Pancreas (tissue), 10 donors: ENCODE measurements at places on chromosomes 4 and X. TPM values are rescaled to one million over a fixed set of nuclear protein-coding genes. Genes with fewer than 3 reads are reported as not detected.

The PLP1 gene
- total RNA-seq: 0.32 TPM

The SPATA18 gene
- 3.7 TPM for total RNA-seq

The SLC10A4 gene
- total RNA-seq: not detected

The ATP2B3 gene
- 0.04 TPM for total RNA-seq

The TACR3 gene
- not detected for total RNA-seq

The GPR173 gene
- total RNA-seq: 1.1 TPM

The TMEM156 gene
- total RNA-seq: 0.08 TPM

The RAB40A gene
- total RNA-seq: not detected

GRCh38 chr4:181548873-181549575 lies 694.2 kb upstream of the TENM3 start:
- H3K36me3 ChIP-seq: no peaks in the 10 kb centered on the region
- no peak overlapping the region for H3K4me3 ChIP-seq
- no peak for DNase-seq
- H3K27me3 ChIP-seq: no peaks in the 10 kb centered on the region
- H3K27ac ChIP-seq: no peak overlapping the region
- no peaks in the 10 kb centered on the region for H3K4me1 ChIP-seq

DNA sequence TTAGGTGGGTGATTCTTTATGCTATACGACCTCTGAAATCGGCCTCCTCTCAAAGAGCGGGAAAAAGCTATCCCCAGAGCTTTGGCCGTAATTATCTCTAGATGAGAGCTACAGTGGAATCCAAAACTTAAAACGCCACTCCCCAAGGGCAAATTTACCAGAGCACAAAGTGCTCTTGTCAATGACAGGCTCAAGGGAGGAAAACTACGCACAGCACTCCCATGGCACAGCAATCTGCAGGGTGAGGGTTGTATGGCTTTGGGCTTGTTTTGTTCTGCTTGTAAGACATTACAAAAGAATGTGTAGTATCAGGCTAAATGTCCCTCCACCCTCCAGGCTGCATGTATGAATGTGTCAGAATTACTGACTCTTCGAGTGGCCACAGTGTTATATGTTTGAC lies 44.0 kb downstream of the ARHGEF6 start:
- H3K4me1 ChIP-seq: no peaks in the 10 kb centered on the region
- DNase-seq: no peak
- H3K36me3 ChIP-seq: no peaks in the 10 kb centered on the region
- no peaks in the 10 kb centered on the region for H3K27me3 ChIP-seq

DNA sequence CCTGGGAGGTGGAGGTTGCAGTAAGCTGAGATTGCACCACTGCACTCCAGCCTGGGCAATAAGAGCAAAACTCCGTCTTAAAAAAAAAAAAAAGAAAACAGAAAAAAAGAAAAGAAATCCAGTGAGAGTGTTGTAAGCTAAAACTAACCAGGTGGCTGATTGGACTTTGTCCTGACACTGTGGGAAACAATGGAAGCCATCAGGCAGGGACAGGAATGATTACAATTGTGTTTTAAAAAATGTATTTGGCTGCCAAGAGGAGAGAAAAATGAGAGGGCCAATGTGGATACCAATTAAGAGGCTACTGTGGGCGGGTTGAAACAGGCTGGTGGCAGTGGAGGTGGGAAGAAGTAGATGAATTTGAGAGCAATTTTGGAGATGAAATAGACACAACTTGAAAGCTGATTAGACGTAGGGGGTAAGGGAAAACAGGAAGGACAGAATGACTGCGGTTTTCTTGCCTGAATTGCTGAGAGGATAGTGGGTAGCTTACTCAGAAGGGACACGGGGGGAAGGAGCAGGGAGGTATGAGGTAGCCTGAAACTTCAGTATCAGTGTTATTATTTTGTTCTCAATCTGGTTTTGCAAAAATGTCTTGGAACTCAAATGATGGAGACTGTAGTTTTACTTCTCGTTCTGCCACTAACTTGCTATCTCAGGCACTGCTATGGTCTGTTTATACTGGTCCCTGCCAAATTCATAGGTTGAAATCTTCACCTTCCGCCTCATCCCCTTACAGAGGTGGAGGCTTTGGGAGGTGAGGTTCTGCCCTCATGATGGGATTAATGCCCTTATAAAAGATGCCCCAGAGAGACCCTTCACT lies 45.6 kb upstream of the CHRNA9 start:
- no peaks in the 10 kb centered on the region for H3K36me3 ChIP-seq
- no peaks in the 10 kb centered on the region for H3K27me3 ChIP-seq
- no peaks in the 10 kb centered on the region for H3K4me1 ChIP-seq
- no peak overlapping the region for H3K4me3 ChIP-seq

DNA sequence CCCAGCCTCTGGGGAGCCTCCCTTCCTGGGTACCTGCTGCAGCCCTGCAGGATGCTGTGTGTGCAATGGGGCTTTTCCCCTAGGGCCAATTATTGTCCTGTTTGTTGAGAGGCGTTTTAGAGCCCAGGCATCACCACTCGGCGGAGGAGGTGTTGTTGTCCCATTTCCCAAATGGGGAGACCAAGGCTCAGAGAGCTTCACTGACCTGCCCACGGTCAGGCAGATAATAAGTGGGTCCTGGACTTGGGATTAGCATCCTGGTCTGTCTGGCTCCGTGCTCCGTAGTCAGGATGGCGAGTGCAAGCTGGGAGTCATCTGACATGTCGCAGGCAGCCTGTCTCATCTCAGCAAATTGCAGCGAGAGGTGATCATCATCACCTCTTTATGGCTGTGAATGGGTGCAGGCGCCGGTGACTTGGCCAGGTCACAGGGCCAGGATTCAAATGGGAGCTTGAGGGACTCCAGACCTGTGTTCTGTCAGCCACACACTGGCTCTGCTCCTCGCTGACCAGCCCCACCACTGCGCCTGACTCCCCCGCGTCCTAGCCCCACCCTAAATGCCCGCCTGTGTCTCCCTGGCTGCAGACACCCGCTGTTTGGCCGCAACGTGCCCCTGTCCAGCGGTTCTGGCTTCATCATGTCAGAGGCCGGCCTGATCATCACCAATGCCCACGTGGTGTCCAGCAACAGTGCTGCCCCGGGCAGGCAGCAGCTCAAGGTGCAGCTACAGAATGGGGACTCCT lies 16.6 kb downstream of the HTRA3 start:
- H3K4me3 ChIP-seq: no peak overlapping the region
- DNase-seq: no peak
- no peak overlapping the region for H3K27ac ChIP-seq
- H3K27me3 ChIP-seq: no peaks in the 10 kb centered on the region
- H3K36me3 ChIP-seq: no peaks in the 10 kb centered on the region
- no peaks in the 10 kb centered on the region for H3K4me1 ChIP-seq

- H3K27me3 ChIP-seq: no peaks in the 10 kb centered on the region
- H3K27ac ChIP-seq: no peak overlapping the region
- no peaks in the 10 kb centered on the region for H3K4me1 ChIP-seq
- H3K36me3 ChIP-seq: no peaks in the 10 kb centered on the region
- no peak for DNase-seq
Measured at GRCh38 chrX:10759141-10759799, 138.9 kb upstream of the MID1 start.

DNA sequence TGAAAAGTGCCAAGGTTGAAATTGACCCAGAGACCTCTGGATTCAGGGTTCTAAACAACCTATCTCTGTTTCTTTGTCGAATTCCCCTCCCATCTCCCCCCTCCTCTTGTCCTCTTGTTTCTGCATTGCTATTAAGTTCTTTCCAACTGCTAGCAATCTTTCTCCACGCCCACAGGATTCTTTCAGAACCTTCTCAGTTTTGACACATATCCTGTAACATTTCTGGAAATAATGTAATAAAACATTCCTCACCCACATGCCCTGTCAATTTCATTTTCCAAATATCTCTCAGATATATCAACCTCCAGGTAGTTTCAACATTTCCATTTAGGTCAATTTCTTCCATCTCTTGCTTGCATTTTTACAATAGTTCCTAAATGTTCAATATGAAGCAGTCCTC lies 1105.9 kb downstream of the ARAP2 start:
- no peaks in the 10 kb centered on the region for H3K27me3 ChIP-seq
- no peak overlapping the region for H3K4me3 ChIP-seq
- H3K4me1 ChIP-seq: no peaks in the 10 kb centered on the region
- no peak overlapping the region for H3K27ac ChIP-seq

DNA sequence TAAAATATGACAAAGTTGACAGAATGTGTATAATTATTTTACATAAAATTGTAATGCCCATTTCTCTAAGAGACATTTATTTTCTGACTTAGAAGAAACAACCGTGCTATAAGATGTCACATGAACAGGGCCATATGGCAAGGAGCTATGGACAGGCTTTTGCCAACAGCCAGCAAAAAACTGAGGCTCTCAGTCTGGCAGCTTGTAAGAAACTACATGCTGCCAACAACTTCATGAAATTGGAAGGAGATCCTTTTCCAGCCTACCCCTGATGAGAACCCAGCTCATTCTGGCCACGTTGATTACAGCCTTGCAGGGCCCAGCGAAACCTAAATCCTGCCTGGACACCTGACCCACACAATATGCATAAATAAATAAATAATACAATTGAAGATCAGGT lies 250.3 kb upstream of the ARSJ start:
- no peak overlapping the region for H3K4me3 ChIP-seq
- no peaks in the 10 kb centered on the region for H3K4me1 ChIP-seq
- H3K27me3 ChIP-seq: no peaks in the 10 kb centered on the region
- DNase-seq: no peak

DNA sequence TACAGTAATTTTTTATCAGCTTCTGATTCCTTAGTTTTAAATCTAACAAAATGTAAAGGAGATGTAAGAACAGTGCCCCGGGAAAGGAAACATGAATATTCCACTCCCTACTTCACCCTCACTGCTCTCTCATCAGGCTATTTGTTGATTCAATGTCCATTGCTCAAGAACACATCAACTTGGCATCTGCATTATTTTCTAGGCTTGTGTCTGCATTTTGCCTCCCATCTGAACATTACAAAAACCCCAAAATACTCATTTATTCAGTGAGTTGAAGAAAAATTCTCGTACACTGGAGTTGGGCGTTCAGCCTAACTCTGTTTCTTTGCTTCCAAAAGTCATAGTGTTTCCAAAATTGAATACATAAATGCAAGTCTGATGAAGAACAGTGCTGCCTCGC lies 25.6 kb downstream of the ARHGAP6 start:
- no peak for DNase-seq
- H3K27me3 ChIP-seq: no peaks in the 10 kb centered on the region
- no peaks in the 10 kb centered on the region for H3K4me1 ChIP-seq
- H3K36me3 ChIP-seq: no peaks in the 10 kb centered on the region

GRCh38 chr4:30024526-30024925 lies 695.6 kb upstream of the PCDH7 start:
- no peaks in the 10 kb centered on the region for H3K27me3 ChIP-seq
- no peak overlapping the region for H3K4me3 ChIP-seq
- no peak for DNase-seq
- H3K27ac ChIP-seq: no peak overlapping the region
- no peaks in the 10 kb centered on the region for H3K4me1 ChIP-seq

GRCh38 chr4:147217655-147218054 lies 263.2 kb upstream of the EDNRA start:
- H3K36me3 ChIP-seq: no peaks in the 10 kb centered on the region
- H3K4me1 ChIP-seq: no peaks in the 10 kb centered on the region
- no peak overlapping the region for H3K4me3 ChIP-seq
- H3K27me3 ChIP-seq: no peaks in the 10 kb centered on the region
- DNase-seq: no peak

DNA sequence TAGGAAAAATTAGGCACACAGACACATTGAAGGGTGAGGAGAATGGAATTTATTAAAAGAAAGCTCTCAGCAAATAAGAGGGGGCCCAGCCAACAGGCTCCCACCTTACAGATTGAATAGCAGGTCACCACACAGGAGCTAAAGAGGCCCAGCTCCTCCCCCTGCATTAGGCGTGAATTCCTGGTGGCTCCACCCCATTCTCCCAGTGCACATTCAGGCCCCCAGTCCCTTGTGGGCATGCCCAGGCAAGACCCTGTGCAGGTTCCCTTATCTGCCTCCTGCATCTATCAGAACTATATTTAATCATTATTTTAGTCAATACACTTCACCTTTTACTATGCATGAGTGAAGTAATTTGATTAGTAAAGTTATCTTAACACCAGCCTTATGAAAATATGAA lies 856.3 kb upstream of the NDST4 start:
- H3K4me3 ChIP-seq: no peak overlapping the region
- H3K36me3 ChIP-seq: no peaks in the 10 kb centered on the region
- no peaks in the 10 kb centered on the region for H3K4me1 ChIP-seq
- H3K27ac ChIP-seq: no peak overlapping the region
- H3K27me3 ChIP-seq: no peaks in the 10 kb centered on the region

GRCh38 chr4:177185579-177185978 lies 124.1 kb upstream of the NEIL3 start:
- H3K4me1 ChIP-seq: no peaks in the 10 kb centered on the region
- no peak overlapping the region for H3K27ac ChIP-seq
- no peak for DNase-seq
- H3K36me3 ChIP-seq: no peaks in the 10 kb centered on the region

- H3K4me3 ChIP-seq: no peak overlapping the region
- DNase-seq: no peak
- no peaks in the 10 kb centered on the region for H3K36me3 ChIP-seq
- H3K27me3 ChIP-seq: no peaks in the 10 kb centered on the region
- no peaks in the 10 kb centered on the region for H3K4me1 ChIP-seq
- no peak overlapping the region for H3K27ac ChIP-seq
Measured at GRCh38 chr4:69894721-69895120, 34.8 kb upstream of the SULT1E1 start.

- DNase-seq: no peak
- H3K4me1 ChIP-seq: no peaks in the 10 kb centered on the region
- H3K4me3 ChIP-seq: no peak overlapping the region
- H3K27ac ChIP-seq: no peak overlapping the region
Measured at GRCh38 chr4:25402521-25402920, 25.5 kb downstream of the ANAPC4 start.

DNA sequence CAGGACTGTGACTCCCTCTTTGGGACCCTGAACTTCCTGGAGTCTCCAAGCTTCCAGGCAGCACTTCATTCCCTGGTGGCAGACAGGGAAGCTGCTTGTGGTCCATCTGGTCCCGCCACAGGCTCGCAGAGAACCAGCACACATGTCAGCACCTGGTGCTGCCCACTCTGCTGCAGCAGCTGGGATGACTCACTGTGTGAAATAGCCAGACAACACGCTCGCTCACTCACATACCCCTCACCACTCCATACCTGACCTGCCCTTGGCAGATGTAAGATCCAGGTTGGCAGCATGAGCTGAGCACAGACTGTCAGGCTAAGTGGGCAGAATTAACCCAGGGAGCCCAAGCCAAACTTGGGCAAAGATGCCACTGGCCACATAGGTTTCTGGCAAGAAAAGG lies 613.5 kb downstream of the PCDH18 start:
- no peaks in the 10 kb centered on the region for H3K27me3 ChIP-seq
- no peaks in the 10 kb centered on the region for H3K4me1 ChIP-seq
- H3K27ac ChIP-seq: no peak overlapping the region
- DNase-seq: no peak

- no peaks in the 10 kb centered on the region for H3K4me1 ChIP-seq
- H3K36me3 ChIP-seq: no peaks in the 10 kb centered on the region
- no peak for DNase-seq
- no peak overlapping the region for H3K27ac ChIP-seq
Measured at GRCh38 chr4:123825596-123826291, 429.1 kb downstream of the SPRY1 start.

- H3K27me3 ChIP-seq: no peaks in the 10 kb centered on the region
- no peaks in the 10 kb centered on the region for H3K4me1 ChIP-seq
- no peak for DNase-seq
- H3K4me3 ChIP-seq: no peak overlapping the region
Measured at GRCh38 chrX:16756724-16757123, 29.5 kb upstream of the TXLNG start.

GRCh38 chr4:167100120-167100519 lies 134.2 kb downstream of the SPOCK3 start:
- H3K36me3 ChIP-seq: no peaks in the 10 kb centered on the region
- H3K4me3 ChIP-seq: no peak overlapping the region
- no peak for DNase-seq
- no peaks in the 10 kb centered on the region for H3K4me1 ChIP-seq
- no peaks in the 10 kb centered on the region for H3K27me3 ChIP-seq
